Activated CD4-positive, alpha-beta memory T cell treated with anti-CD3 and anti-CD28 coated beads for 36 hours (primary cell): ENCODE measurements at places on chromosomes 6 and 20. TPM values are rescaled to one million over a fixed set of nuclear protein-coding genes. Genes with fewer than 3 reads are reported as not detected.

DNA sequence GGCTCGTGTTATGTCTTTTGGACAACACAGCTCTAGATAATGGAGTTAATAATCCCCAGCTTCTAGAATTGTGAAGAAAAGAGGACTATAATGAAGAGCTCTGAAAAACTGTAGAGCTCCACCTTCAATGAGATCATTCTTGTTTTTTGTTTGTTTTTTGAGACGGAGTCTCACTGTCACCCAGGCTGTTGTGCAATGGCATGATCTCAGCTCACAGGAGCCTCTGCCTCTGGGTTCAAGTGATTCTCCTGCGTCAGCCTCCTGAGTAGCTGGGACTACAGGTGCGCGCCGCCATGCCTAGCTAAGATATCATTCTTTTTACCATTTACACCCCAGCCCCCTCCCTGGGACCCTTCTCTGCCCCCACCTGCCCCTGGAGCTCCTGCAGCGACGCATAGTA is 36.6 kb downstream of the ERGIC3 start:
- no peak for DNase-seq

ECT2L gene
- total RNA-seq = not detected

GJA1 gene
- not detected for total RNA-seq

RAD21L1 gene
- not detected for total RNA-seq

GRCh38 chr6:44531442-44532015 is 144.0 kb downstream of the CDC5L start:
- no peak for DNase-seq

- DNase-seq = no peak
Observed at GRCh38 chr20:57350081-57350710, 859 bp upstream of the RAE1 start.

GINS1 gene
- total RNA-seq = 31.5 TPM
